ENCODE measurements at places on chromosomes 11 and 22. TPM values are rescaled to one million over a fixed set of nuclear protein-coding genes. Genes with fewer than 3 reads are reported as not detected.

The FJX1 gene
- 0.95 TPM for polyA plus RNA-seq

The TBX10 gene
- not detected for polyA plus RNA-seq

The GGTLC3 gene
- not detected for polyA plus RNA-seq

The DNAJB7 gene
- polyA plus RNA-seq = not detected

The CADM1 gene
- polyA plus RNA-seq = 14.8 TPM

The ALX4 gene
- 0.07 TPM for polyA plus RNA-seq

The DNAL4 gene
- polyA plus RNA-seq = 14.7 TPM

The P2RX3 gene
- 0.20 TPM for polyA plus RNA-seq

The C11orf97 gene
- polyA plus RNA-seq = not detected

The ENTHD1 gene
- polyA plus RNA-seq = 0.02 TPM

The KDM4E gene
- not detected for polyA plus RNA-seq

The PKNOX2 gene
- polyA plus RNA-seq = 8.1 TPM

The BAIAP2L2 gene
- 0.20 TPM for polyA plus RNA-seq

The PRDM10 gene
- 1.6 TPM for polyA plus RNA-seq

The OR4C13 gene
- not detected for polyA plus RNA-seq

The CHRNA10 gene
- 0.38 TPM for polyA plus RNA-seq

The COMT gene
- polyA plus RNA-seq = 102 TPM

The ANO5 gene
- polyA plus RNA-seq = 17.1 TPM

The SGSM1 gene
- 15.0 TPM for polyA plus RNA-seq

The CRACR2B gene
- polyA plus RNA-seq = 42.6 TPM

The ART1 gene
- polyA plus RNA-seq = not detected

The GNAZ gene
- 2.0 TPM for polyA plus RNA-seq

The RABL2B gene
- 10.3 TPM for polyA plus RNA-seq

The MIOX gene
- polyA plus RNA-seq = not detected

The ELFN2 gene
- 0.05 TPM for polyA plus RNA-seq

The CNGA4 gene
- 0.16 TPM for polyA plus RNA-seq

The NCF4 gene
- polyA plus RNA-seq = 3.6 TPM

The AIFM3 gene
- 1.4 TPM for polyA plus RNA-seq

The OR5A1 gene
- polyA plus RNA-seq = not detected

The GAB4 gene
- polyA plus RNA-seq = not detected

The SLC22A25 gene
- polyA plus RNA-seq = not detected

The SYTL2 gene
- 5.1 TPM for polyA plus RNA-seq

The PLEKHB1 gene
- polyA plus RNA-seq = 15.6 TPM

The AQP11 gene
- polyA plus RNA-seq = 0.81 TPM

The CENPM gene
- polyA plus RNA-seq = 0.23 TPM

The LIF gene
- 0.54 TPM for polyA plus RNA-seq

The PRG3 gene
- polyA plus RNA-seq = not detected

The RTN4R gene
- 1.1 TPM for polyA plus RNA-seq

The IGLL1 gene
- not detected for polyA plus RNA-seq

The OR51B4 gene
- not detected for polyA plus RNA-seq

The ACCS gene
- 19.3 TPM for polyA plus RNA-seq

The TAF10 gene
- polyA plus RNA-seq = 100 TPM

The ANKK1 gene
- polyA plus RNA-seq = 0.14 TPM

The SLC37A2 gene
- polyA plus RNA-seq = 0.97 TPM

The CALCB gene
- 0.05 TPM for polyA plus RNA-seq

The ASRGL1 gene
- polyA plus RNA-seq = 4.3 TPM

The SCN2B gene
- 4.1 TPM for polyA plus RNA-seq

The RIBC2 gene
- 0.16 TPM for polyA plus RNA-seq

The YPEL4 gene
- polyA plus RNA-seq = 1.5 TPM

The OR4B1 gene
- polyA plus RNA-seq = not detected

The XRCC6 gene
- 144 TPM for polyA plus RNA-seq

The PATE4 gene
- not detected for polyA plus RNA-seq
